Femur (tissue), 1 donor: ENCODE measurements at places on chromosomes 11 and 22.

GRCh38 chr11:11478687-11479086 is 125.6 kb upstream of the CSNK2A3 start:
- DNase-seq, result no peak

GRCh38 chr11:57792060-57792541 is 30.5 kb downstream of the CTNND1 start:
- peak; percentile 73 for DNase-seq

DNA sequence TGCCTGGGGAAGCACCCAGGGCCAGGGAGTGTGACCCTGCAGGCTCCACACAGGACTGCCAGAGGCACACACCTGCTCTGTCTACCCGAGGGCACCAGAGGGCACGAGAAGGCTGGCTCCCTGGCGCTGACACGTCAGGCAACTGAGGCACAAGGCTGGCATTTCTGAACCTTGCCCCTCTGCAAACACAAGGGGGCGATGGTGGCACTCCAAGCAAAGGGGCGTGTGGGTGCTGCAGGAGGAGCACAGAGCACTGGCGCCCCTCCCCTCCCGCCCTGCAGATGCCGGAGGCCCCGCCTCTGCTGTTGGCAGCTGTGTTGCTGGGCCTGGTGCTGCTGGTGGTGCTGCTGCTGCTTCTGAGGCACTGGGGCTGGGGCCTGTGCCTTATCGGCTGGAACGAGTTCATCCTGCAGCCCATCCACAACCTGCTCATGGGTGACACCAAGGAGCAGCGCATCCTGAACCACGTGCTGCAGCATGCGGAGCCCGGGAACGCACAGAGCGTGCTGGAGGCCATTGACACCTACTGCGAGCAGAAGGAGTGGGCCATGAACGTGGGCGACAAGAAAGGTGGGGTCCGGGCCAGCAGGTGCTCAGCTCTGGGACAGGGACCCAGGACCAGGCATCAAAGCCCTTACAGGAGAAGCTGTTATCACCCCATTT is 20.8 kb upstream of the TXNRD2 start:
- DNase-seq, result peak; percentile 81

GRCh38 chr11:111362887-111363411 is 16.1 kb downstream of the POU2AF1 start:
- DNase-seq, result no peak

- DNase-seq, result no peak
Measured at GRCh38 chr11:27179334-27179733, 138.7 kb downstream of the BBOX1 start.

DNA sequence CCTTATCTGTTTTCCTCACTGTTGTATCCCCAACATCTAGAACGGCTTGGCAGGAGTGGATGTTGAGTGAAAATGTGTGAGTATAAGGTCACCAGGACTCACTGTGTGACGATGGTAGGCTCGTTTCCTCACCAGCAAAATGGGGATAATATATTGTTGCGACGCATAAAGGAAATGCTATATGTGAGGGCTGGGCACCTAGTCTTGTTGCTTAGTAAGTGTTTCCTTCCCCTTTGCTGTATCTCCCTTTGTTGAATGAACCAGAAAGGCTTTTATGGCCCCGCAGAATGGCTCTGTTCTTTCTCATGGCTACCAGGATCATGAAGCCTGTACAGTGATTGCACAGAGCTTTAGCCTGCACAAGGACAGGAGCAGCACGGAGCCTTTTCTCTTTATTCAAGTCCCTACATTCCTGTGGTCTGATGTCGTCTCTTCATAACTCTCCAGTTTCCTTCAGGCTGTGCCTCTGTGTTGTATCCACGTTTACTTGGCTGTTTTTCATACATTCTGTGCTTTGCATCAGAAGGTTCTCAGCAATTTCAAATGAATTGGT is 5.4 kb downstream of the TNRC6B start:
- peak; percentile 43 for DNase-seq

DNA sequence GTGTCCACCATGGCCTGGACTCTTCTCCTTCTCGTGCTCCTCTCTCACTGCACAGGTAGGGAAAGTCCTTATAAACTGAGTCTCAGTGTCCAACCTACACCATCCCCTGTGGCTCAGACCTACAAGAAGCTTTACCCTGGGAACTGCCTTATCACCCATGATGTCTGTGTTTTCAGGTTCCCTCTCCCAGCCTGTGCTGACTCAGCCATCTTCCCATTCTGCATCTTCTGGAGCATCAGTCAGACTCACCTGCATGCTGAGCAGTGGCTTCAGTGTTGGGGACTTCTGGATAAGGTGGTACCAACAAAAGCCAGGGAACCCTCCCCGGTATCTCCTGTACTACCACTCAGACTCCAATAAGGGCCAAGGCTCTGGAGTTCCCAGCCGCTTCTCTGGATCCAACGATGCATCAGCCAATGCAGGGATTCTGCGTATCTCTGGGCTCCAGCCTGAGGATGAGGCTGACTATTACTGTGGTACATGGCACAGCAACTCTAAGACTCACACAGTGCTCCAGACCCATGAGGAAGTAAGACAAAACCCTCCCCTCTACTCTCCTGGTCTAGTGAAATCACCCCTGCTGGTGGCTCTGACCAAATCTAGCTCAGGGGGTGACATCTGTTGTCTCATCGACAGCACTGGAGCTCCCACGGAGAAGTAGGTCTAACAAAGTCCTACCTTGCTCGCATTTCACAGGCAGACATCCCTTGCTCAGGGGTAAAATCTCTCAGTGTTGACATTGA is 74.3 kb downstream of the VPREB1 start:
- DNase-seq, result no peak

- no peak for DNase-seq
Measured at GRCh38 chr11:12640926-12641849, 33.0 kb upstream of the TEAD1 start.

DNA sequence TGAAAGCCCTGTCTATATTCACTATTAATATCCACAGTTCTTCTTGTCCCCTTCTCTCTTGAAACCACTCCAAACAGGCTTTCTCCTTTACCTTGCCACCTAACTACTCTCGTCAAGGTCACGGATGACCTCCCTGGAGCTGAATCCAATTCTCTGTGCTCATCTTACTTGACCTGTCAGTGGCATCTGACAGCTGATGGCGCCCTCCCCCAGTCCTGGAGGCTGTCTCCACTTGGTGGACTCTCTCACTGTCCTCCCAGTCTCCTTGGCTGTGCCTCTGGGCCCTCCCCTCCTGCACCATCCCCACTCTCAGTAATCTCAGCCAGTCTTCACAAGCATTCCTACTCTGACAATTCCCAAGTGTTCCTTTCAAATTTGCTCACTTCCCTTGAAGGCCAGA is 8.7 kb downstream of the TNKS1BP1 start:
- no peak for DNase-seq
